ENCODE measurements at places on chromosomes 1 and 21.
A peak's percentile ranks its signal among the peaks of the same experiment; 100 is the strongest.

- DNase-seq, result peak; percentile 14
Measured at GRCh38 chr1:42748021-42748420, 8.0 kb upstream of the CLDN19 start.

GRCh38 chr1:198966519-198966918, 327.7 kb downstream of the PTPRC start:
- DNase-seq, result no peak

DNA sequence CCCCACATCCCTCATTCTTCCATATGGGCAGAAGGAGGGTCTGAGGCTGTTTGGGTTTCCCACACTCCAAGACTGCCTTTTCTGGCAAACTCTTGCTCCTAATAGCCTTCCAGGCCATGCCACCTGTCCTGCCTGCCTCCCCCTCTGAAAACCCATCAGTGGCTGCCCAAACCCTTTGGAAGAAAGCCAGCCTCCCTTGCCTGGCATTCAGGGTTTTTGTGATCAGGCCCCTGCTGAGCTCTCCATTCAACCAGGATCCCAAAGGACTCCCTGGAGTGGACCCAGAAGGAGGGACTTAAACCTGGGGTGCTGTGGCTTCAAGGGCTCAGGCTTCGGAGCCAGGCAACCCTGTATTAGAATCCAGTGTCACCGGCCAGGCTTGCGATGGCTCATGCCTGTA, 4.2 kb upstream of the GUCA2A start:
- DNase-seq, result no peak

GRCh38 chr21:45154511-45155508, 80.4 kb downstream of the ADARB1 start:
- peak; percentile 61 for DNase-seq

DNA sequence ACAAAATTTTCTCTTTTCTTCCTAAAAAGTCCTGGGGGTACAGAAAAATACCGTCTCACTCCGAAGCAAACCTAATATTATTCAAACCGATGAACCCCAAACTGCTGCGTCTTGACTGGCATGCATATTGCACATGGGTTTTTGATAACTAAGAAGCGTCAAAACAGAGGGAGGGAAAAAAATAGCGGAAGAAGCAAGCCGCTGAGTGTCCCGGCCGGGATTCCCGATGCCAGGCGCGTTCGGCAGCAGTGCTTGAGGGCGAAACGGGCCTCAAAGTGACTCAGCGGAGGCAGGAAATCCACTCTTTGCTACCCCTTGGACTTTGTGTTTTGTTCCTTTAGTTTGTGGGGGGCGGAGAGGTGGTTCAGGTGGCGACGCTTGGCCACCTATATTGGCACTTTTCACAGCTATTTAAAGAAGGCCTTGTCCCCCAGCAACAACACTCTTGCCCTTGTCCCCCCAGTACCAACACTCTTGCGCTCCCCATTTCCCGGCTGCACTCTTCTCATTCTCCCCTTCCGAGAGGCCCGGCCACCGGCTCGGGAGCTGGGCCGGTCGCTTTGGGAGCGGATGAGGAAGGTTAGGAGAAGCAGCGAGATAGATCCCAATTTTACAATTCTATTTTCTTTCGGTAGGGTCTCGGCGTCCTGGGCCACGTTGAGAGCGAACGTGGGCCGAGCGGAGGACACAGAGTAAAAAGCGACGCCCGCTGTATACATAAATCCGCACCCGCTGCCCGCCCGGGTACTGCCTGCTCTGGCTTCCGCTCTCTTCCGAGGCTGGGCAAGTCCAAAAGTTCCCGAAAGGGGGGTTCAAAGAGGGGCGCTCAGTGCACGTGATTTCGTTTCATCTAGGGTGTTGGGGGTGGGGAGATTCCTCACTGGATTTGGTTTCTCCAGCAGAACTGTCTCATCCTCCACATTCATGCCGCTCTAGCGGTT, 2.5 kb downstream of the LMX1A start:
- DNase-seq, result no peak

GRCh38 chr1:149906570-149907075, 7.3 kb downstream of the BOLA1 start:
- DNase-seq, result no peak

DNA sequence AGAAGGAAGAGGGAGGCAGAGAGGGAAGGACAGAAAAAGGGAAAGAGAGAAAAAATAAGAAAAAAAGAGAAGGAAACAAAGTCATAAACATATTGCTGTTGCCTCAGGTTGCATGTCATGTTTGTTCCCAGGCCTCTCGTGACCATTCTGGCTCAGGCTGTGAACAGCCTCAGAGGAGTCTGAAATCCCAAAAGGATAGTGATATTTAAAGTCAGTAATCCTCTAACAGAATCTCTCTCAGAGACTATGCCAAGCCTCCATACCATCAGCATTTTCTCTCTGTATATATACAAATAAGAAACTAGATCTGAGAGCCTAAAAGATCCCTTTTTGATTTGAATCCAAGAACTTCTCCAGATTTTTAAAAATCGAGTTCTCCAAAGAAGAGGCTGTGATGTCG, 35.2 kb downstream of the GORAB start:
- DNase-seq, result no peak

GRCh38 chr1:94296018-94296417, 58.6 kb upstream of the ARHGAP29 start:
- DNase-seq, result no peak

GRCh38 chr1:234614081-234614489, 4.1 kb upstream of the IRF2BP2 start:
- DNase-seq, result no peak

DNA sequence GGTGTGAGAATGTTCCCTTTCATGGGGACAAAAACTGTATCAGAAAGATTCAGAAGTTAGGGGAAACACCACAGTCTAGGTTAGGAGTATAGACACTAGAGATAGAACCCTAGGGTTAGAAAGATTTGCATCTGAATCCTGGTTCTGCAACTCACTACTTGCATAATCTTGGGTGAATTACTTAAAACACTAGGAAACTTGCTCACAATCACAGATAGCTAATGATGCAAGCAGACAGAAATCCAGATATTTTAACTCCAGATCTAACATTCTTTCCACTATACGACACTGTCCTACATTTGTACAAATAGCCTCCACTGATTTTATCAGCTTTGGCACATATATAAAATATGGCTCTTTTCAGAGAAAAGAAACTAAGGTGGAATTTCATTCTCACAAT, 30.8 kb upstream of the GLIS1 start:
- no peak for DNase-seq

DNA sequence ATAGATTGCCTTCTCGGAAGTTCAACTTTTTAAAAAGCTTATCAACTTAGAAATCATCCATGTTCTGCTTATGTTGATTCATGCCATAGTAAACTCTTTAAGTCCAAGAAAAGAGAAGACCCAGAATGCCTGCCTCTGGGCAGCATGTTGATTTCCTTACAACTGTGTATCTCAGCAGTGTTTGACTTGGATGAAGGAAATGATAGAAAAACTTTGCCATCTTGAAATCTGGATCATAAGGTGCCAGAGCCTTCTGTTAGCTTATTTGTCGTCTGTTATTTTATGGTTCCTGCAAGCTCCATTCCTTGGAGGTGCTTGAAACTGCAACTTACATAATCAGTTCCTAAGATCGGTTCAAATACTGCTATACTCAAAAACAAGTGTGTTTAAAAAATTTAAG, 124.5 kb downstream of the ATP5PO start:
- DNase-seq, result no peak

DNA sequence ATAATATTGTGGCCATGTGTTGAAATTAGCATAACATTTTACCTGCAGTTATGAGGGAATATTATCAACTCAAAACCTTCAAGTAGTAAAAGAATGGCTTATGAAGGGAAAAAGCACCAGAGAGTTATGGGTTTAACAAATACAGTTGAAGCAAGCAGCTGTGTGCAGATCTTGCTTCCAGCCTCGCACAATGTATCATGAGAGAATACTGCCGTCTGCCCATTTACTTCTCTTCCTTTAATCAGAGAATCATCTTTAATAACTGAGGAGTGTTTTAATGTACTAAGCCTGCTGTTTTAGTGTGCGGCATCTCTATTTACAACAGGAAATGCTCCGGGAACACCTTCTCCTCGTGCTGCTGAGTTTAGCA, 120.9 kb downstream of the ATG4C start:
- no peak for DNase-seq

GRCh38 chr1:150552128-150552910, 3.1 kb downstream of the ADAMTSL4 start:
- DNase-seq, result peak; percentile 48

GRCh38 chr21:21324297-21324696, 326.1 kb downstream of the NCAM2 start:
- DNase-seq, result no peak

DNA sequence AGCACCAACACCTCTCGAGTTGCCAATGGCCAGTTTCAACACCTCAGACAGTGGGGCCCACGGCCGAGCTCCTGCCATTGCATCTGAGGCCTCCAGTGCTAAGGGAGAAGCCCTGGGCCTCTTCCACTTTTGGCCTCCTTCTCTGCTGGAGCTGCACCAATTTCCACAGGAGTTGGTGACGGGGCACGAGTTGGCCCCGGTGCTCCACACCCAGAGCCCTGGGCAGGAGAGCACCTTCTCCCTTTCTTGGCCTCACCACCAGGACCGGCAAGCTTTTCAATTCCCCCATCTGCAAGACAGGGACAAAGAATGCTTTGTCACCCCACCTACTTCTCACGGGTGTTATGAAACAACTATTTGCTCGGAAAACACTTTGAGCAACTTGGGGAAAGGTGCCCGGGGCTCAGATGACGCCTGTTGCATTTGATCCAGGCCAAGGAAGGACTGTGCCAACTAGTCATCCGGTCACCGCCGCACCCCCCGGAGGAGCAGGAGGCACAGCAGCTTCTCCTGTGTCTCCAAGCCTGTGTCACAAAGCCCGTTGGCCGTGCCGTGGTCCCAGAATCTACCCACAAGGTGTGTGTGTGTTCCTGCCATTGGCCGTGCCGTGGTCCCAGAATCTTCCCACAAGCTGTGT, 55.2 kb downstream of the TOMM20 start:
- DNase-seq, result no peak

DNA sequence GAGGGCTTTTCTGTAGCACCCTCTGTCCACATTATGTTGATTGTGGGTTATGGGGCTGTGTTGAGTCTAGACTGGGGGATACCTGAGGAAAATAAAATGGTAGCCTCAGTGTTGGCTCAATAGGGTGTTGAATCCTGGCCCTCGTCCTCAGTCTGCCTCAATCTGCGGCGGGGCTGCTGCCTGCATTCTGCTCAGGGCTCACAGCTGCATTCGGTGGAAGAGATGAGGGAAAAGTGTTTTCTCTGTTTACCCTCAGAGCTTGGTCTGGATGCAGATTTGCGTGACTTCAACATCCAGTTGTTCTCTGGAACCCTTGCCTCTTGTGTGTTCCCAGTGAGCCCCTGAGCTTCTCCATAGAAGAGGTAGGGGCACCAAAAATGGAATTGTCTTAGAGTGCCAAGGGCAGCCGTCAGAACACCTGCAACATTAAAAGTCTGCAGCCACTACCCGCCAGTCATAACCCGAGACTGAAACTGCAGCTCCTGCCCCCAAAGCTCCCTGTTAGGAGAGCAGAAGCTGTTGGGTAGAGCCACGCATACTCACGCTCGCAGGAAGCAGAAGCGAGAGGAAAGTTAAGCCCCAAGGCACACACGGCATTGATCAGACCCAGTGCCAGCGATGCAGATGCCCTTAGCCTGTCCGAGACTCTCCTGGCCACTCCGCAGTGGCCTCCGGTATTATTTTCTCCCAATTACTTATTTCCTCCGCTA, 215.3 kb upstream of the C1orf174 start:
- DNase-seq, result no peak

GRCh38 chr1:53108646-53109580, 33.5 kb downstream of the SLC1A7 start:
- no peak for DNase-seq

DNA sequence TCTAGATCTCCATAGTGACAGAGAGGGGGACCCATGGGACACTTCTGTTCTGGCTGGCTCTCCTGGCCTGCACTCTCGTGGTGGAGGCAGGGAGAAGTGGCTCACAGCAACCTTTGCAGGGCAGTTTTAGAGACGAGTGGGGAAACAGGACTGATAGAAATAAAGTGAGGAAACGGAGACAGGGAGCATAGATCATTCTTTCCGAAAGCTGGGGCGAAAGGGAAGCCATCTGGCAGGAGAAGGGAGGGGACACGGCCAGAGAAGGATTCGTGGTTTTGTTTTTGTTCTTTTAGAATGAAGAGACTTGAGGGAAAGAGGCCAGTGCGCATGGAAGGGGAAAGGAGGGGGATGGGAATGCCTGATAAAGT, 3.5 kb downstream of the TIE1 start:
- DNase-seq, result no peak

DNA sequence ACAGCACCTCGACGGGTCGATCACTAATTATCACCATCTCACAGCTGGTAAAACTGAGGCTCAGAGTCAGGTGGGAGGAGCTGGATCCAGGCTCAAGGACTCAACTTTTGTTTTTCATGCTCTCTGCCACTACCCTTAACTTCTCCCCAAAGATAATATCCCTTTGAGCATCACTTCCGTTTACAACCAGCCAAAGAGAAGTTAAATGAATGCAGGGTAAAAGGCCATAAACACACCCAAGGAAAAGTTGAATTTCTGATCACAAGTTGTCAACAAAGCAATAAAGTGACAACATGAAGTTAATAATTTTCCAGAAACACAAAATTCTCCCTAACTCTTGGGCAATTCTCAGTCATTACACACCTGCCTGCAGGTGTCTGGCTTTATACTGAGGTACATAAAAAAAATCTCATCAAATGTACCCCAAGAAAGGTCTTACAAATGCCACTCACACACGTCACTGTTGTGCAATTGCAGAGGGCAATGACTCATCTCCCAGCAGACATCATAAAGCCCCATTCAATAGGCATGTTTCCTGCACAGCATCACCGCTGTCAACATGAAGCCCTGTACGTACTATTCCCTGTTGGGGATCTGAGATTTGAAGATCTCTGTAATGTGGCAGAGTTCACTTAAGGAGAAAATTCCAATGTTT, 3.4 kb downstream of the OR2T11 start:
- DNase-seq, result no peak

GRCh38 chr1:113975211-113975895, 3.9 kb upstream of the OLFML3 start:
- DNase-seq, result no peak

GRCh38 chr1:150791585-150791984, 16.5 kb downstream of the CTSK start:
- no peak for DNase-seq

GRCh38 chr1:53254011-53254640, 15.8 kb upstream of the MAGOH start:
- DNase-seq, result no peak

- no peak for DNase-seq
Measured at GRCh38 chr1:202029727-202030126, 19.3 kb downstream of the ELF3 start.

GRCh38 chr1:192530254-192530653, 45.3 kb upstream of the RGS1 start:
- no peak for DNase-seq

GRCh38 chr1:47179988-47180563, 9.8 kb downstream of the PDZK1IP1 start:
- no peak for DNase-seq

All from activated naive CD4-positive, alpha-beta T cell treated with anti-CD3 and anti-CD28 coated beads, Interleukin-2, amount 10 ng/mL, durations not matched to agents 7 days and 5 days (primary cell).